ENCODE measurements at places on chromosomes 1 and 21. TPM values are rescaled to one million over a fixed set of nuclear protein-coding genes. Genes with fewer than 3 reads are reported as not detected.

SPRR1B gene
- not detected for total RNA-seq

SPATA46 gene
- not detected for total RNA-seq

CDK18 gene
- 0.96 TPM for total RNA-seq

AGT gene
- 0.13 TPM for total RNA-seq

MIXL1 gene
- not detected for total RNA-seq

FCGR2B gene
- total RNA-seq, result not detected

S100A9 gene
- 1.2 TPM for total RNA-seq

SHE gene
- 0.10 TPM for total RNA-seq

PRKAA2 gene
- total RNA-seq, result 1.9 TPM

TRIM46 gene
- total RNA-seq, result 2.4 TPM
